CD4-positive, alpha-beta memory T cell (primary cell): ENCODE measurements at places on chromosomes 11 and 22. TPM values are rescaled to one million over a fixed set of nuclear protein-coding genes. Genes with fewer than 3 reads are reported as not detected.

DNA sequence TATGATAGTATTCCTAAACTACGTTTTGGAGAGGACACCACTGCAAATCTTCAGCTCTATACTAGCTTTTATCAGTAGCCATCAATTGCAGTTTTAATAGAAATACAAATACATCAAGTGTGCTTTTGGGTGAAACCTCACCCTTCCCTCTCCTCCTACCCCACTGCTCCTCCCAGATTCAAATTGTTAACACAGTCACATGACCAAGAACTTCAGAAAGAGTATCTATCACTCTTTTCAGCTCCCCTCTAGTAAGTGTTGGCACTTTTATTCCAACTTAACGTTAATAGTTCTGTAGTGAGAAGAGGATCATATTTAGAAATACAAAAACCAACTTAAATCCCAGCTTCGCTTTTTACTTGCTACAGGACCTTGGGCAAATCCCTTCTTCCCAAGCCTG, 17.0 kb downstream of the RRAS2 start:
- DNase-seq, result no peak

DNA sequence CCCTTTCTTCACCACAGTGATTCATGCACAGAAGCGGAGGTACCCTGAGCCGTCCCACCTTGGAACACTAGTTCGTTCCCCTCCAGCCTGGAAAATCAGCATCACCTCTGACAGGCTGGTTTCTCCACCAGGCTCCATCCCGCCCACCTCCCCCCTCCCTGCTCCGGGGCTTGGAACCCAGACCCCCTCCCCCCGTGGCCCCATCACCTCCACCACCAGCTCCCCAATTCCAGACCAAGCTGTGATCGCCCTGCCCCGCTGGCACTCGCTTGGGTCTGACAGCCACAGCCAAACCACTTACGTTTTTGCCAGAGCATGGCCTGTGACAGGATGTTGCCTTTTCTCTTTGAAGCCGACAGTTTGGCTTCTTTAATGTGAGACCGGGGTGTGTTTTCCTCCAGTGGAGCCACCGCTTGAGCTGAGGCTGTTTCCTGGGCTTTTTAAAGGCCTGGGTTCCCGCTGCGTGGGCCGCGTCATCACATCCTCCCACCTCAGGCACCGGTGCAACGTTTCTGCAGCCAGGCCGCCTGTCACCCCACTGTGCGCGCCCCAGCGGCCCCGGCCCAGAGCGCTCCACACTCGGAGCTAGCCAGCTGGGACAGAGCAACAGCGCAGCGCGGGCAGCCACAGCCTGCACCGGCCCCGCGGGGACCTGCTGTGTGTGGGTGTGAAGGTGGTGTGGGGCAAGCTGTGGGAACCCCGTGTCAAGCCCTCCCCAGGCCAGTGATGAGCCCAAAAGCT, at the start of gene POU2AF1:
Gene POU2AF1 (minus strand): TSS at position 415 of the 741 bp plus-strand sequence. CDS start 98 bp downstream, at position 317.
- peak; percentile 69 for DNase-seq

MYOD1 gene
- not detected for total RNA-seq

LYVE1 gene
- not detected for total RNA-seq

KRTAP5-7 gene
- not detected for total RNA-seq

DNA sequence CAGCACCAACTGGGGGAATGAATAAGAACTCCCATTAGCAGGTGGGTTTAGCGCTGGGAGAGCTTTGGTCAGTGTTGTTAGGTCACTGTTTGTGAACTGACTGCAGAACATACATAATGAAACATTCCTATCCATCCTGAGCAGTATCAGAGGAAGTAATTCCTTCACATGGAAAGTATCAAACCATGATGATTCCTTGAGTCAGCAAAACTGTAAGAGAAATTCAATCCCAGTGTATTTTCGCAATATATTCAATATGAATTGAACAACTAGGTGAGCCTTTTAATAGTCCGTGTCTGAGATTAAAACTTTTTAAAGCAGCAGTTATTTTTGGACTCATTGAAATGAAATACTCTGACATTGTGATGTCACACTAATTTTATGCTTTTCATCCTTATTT, 42.9 kb upstream of the TTC36 start:
- no peak for DNase-seq

DNA sequence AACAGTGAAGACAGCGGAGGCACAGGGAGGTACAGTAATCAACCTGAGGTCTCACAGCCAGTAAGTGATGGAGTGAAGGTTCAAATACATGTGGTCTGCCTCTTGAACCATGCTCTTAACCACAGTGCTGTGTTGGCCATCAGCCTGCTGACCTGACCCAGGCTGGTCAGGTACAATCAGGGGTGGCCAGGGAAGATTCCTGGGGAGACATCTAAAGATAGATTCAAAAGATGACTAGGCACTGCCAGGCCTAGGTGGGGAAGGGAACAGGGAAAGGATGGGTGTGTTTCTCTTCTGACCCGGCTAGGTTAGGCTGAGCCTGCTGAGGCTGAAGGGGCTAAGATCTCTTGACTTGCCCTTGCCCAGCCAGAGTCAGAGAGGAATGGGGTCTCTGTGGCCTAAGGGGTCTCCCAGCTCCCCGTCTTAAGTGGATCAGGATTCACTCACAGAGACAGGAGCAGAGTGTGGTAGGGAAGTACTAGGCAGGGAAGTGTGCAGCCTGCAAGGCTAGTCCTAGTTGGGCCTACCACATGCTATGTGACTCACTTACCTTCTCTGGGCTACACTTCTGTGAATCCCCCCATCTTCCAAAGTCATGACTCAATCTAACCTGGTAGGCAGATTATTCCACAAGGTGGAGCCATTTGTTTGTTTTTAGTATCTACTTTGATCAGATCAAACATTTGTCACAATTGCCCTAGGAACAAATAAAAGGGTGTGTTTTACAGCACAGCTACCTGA, 10.4 kb upstream of the SREBF2 start:
- DNase-seq, result peak; percentile 76

ARHGEF17 gene
- total RNA-seq, result not detected

HTR3B gene
- not detected for total RNA-seq

PANX3 gene
- total RNA-seq, result not detected

- DNase-seq, result no peak
Measured at GRCh38 chr22:50251477-50252081, 514 bp upstream of the HDAC10 start.

KRTAP5-9 gene
- total RNA-seq, result not detected

- no peak for DNase-seq
Measured at GRCh38 chr11:125943661-125944349, 2.0 kb upstream of the VSIG10L2 start.

LDHAL6A gene
- 0.42 TPM for total RNA-seq

DNA sequence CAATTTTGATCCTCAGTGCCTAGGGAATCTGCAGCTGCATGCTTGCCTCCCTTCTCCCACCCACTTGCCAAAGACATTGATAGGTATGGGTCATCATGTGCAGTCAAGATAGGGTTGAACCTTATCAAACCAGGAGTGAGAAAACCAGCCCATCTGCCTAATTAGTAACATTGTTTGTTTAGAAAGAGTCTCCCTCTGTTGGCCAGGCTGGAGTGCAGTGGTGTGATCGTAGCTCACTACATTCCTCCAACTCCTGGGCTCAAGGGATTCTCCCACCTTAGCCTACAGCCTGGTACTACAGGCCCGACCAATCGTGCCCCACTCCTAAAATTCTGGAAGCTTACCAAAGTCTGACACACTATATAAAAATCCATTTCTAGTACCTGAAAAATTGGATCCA, 4.6 kb downstream of the C11orf71 start:
- DNase-seq, result no peak

MAPK12 gene
- total RNA-seq, result 2.9 TPM

- DNase-seq, result no peak
Measured at GRCh38 chr22:23749841-23750301, 1.0 kb downstream of the ZNF70 start.

DNA sequence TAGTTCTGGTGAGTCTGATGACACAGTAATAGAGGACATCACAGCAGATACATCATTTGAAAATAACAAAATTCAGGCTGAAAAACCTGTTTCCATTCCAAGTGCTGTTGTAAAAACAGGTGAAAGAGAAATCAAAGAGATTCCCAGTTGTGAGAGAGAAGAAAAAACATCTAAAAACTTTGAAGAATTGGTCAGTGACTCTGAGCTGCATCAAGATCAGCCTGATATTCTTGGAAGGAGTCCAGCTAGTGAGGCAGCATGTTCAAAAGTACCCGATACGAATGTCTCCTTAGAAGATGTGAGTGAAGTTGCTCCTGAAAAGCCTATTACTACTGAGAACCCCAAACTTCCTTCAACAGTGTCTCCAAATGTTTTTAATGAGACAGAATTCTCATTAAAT, 38.7 kb downstream of the RTN3 start:
- no peak for DNase-seq

ABCG4 gene
- not detected for total RNA-seq

DNA sequence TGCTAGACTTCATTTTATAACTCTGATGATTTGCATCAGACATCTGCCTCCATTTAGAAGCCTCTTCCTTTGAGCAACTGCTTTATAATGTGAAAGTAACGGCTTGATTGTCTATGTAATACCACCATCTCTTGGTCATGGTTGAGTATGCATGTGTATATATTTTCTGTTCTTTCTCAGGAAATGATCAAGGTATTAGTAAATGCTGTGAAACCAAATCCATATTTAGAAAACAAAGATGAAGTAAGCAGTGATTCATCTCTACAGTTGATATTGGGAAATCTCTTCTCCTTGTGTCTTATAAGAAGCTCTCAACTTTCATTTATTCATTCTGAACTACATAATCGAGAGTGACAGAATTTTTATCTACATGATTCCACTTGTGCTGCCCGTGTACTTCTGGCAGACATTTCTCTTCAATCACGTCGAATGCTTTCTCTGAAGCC, 104.6 kb upstream of the ANO3 start:
- DNase-seq, result no peak

DNA sequence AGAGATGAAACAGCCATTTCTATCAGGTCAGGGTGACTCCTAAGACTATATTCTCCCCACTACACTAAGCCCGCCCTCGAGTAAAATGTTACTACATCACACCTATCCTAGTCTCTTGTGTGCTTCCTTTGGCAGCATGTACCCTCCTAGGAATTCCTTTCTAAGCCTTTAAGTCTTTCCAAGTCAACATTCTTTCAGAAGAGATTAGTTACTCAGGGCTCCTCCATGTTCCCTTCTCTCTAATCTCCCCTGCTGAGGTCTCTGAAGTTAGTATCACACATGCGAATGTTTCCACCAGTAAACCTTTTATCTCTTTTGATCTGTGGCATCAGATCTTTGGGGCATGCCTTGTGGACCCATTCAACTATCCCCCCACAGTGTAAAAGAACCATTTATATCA, 873.7 kb upstream of the FAT3 start:
- DNase-seq, result no peak

- no peak for DNase-seq
Measured at GRCh38 chr11:29480981-29481380, 535.8 kb downstream of the KCNA4 start.

GRCh38 chr22:31585161-31585859, 76.7 kb downstream of the PISD start:
- DNase-seq, result no peak

CPT1B gene
- total RNA-seq, result 68.0 TPM

- DNase-seq, result no peak
Measured at GRCh38 chr11:118921929-118922744, 3.6 kb downstream of the BCL9L start.

- no peak for DNase-seq
Measured at GRCh38 chr11:116379185-116379828, 393.5 kb downstream of the BUD13 start.

TMEM121B gene
- not detected for total RNA-seq

OR52H1 gene
- not detected for total RNA-seq

- DNase-seq, result no peak
Measured at GRCh38 chr11:14346303-14346955, 12.6 kb downstream of the RRAS2 start.

CYP2D6 gene
- 8.8 TPM for total RNA-seq

DNA sequence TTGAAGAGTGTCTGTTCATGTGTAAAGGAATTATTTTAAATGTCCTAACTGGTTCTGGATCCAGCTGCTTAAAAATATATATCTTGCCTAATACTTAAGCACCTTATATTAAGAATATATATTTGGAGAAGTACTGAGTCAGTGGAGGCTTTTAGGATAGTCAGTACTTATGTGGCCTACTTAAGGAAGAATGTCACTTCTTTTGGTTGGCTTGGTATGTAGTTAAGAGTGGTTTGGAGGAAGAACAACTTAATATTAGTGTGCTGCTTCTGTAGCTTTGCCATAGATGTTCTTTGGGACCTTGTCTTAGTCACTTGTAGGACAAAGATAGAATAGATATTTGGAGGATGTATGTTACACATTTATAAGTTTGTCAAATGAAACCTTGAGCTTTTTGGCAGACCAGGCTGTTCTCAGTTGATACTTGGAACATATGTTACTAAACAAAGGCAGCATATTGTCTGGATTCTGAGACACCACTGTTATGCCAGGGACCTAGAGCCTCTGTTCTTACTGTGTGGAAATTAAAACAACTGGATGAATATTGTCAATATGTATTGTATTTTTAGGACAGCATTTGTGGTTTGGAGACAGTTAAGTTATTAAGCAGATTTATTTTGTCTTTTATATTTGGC, 4.9 kb downstream of the HIPK3 start:
- no peak for DNase-seq

DNA sequence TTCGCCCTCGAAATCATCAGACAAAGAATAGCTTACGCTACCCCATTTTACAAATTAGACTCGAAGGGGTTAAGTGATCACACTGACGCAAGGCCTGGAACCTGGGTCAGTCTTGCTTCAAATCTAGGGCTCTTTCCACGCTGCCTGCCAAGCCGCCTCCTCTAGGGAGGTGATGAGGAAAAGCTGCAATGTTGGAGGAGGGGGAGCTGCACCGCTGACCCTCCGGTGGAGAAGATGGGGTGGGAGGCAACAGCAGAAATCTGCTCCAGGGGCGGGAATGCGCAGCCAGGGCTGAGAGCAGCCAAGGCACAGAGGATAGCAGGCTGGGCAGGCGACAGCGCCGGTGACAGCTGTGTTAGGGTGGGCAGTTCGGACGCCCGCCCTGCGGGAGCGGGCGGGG, 595 bp downstream of the SYVN1 start:
- DNase-seq, result no peak

GRCh38 chr11:61532134-61533038, 23.8 kb downstream of the LRRC10B start:
- peak; percentile 32 for DNase-seq

- DNase-seq, result no peak
Measured at GRCh38 chr11:119373921-119374631, 7.4 kb downstream of the USP2 start.

- no peak for DNase-seq
Measured at GRCh38 chr11:12445001-12445400, 67.6 kb downstream of the PARVA start.

DNA sequence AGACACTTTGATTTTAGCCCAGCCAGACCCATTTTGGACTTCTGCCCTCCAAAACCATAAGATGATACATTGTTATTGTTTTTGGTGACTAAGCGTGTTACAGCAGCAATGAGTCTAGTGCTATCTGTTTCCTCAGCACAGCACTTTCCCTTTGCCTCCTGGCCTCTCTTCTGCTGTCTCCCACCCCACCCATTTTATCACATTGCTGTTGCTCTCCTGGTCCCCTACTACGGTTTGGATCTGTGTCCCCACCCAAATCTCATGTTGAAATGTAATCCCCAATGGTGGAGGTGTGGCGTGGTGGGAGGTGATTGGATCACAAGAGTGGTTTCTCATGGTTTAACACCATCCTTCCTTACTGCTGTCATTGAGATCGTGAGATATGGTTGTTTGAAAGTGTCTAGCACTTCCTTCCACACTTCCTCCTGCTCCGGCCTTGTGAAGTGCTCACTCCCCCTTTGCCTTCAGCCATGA, 59.8 kb upstream of the CD82 start:
- no peak for DNase-seq
